ENCODE measurements at places on chromosomes 3 and 15.
A peak's percentile ranks its signal among the peaks of the same experiment; 100 is the strongest.

DNA sequence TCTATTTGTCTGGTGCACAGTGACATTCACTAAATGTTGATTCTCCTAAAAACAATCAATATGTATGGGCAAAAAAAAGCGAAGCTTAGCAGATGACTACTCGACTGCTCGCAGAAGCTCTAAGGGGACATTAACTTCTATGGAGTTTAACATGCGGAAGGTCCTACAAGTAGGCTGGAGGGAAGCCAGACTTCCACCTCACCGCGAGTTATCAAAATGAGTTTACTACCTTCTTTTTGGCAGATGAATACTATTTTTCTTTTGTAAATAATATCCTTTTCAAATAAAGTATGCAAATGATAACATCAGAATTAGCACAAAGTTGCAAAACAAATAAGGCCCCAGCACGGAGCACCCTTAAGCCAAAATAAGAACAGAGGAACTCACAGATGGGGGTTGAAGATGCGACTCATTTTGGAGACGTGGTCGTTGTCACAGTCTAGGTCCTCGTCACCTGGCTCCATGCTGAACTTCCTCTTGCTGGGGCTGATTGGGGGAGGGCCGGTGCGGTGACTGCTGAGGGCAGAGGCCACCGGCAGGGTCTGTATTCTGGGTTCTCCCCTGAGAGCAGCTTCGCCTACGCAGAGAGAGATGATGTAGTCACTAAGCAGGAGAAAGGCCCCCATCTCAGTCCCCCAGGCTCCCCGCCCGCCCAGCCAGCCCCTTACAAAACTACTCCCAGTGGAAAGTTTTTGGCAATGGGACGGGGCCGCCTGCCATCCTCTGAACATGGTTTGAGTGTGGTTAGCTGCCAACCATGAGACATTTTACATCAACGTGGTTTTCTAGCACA lies 42.1 kb downstream of the VGLL4 start:
- no peak for DNase-seq

GRCh38 chr3:112873632-112874031 lies 27.0 kb upstream of the CD200R1L start:
- no peak for DNase-seq

DNA sequence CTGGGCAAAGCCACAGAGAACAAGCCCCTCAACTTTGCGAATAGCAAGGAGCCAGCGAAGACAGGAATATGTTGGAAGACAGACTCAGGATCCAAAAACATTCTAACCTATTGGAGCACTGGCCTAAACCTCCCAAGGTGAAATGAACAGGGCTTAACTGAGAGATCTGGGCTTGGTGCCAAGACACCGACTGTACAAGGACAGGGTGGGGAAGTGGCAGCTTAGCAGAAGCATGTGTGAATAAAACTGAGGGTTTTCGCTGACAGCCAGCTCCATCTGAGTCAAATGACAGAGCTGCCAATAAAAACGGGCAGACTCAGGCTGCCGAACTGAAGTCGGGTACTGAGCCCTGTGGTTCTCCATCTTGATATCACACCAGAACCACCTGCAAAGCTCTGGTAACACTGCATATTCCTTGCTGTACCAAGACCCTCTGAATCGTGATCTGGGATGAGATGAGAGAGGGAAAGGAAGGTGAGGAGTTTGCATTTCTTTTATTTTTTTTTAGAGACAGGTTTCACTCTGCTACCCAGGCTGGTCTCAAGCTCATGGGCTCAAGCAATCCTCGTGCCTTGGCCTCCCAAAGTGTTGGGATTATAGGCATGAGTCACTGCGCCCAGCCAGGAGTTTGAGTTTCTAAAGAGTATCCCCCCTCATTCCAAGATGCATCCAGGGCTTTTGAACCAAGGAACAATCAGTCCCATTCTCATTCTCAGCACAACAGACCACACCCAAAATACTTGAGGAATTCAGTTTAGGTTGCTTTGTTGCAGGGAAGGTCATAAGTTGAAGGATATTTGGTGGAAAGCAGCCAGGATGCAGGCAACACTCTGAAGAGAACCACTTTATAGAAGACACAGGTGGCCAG lies 6.0 kb upstream of the PLCB2 start:
- no peak for DNase-seq

DNA sequence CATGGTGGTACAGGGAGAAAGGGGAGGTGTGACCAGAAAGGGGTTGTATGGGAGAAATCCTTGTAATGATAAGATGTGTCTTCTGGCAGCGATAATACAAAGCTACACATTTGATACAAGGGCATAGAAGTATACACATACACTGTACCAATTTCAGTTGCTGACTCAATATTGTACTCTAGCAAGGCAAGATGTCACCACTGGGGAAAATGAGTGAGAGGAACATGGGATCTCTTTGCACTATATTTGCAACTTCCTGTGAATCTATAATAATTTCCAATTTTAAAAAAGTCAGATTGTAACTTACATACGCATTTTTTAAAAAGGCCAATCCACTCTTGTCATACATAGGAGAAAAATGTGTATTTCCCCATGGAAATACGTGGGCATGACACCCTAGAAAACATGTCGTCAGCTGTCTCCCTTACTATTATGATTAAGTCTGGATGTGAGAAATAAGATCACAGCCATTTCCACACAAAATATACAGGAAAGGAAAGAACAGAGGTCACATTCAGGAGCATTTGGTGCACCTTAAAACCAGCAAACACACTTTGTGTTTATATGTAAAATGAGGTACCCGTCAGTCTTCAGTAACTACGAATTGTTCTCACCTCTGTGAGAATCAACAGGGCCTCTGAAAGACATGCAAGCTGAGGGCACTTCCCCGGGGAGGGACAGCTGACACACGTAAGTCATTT lies 22.9 kb downstream of the PRR23E start:
- DNase-seq: no peak

DNA sequence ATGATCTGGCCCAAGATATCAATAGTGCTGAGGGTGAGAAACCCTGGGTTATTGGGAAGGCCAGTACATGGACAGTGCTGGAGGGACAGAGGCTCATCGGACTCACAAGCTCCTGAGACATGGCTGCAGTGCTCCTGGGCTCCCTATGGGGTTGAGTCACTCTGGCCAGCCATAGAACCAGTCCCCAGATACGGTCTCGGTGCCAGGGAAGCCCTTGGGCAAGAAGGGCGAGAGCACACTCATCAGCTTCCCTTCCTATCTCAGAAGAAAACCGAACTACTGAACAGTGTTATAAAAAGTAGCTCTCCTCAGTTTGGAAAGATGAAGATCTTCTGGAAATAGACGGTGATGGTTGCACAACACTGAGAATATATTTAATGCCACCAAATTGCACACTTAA lies 34.4 kb downstream of the POC1A start:
- no peak for DNase-seq

- DNase-seq: no peak
Measured at GRCh38 chr3:73827725-73828211, 203.0 kb upstream of the PDZRN3 start.

- peak; percentile 10 for DNase-seq
Measured at GRCh38 chr15:80615783-80616391, 79.2 kb upstream of the ABHD17C start.

GRCh38 chr3:54965746-54966145 lies 37.9 kb upstream of the LRTM1 start:
- DNase-seq: no peak

DNA sequence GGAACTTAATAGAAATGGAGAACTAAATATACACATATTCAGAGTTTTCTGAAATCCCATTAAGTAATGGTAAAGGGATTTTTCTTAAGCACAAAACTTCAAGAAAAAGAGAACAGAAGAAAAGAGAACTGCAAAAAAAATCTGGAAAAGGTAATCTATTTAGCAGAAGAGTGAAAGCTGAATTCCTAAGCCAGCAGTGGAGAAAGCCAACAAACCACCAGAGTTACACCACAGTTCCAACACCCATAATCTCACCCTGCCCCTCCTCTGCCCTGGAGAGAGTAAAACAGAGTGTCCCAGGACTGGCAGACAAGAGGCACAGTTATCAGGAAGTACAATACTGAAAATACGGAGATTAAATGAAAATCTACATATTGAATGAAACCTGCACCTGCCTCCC lies 29.4 kb downstream of the TP53BP1 start:
- no peak for DNase-seq

- no peak for DNase-seq
Measured at GRCh38 chr3:114226313-114226712, 11.1 kb downstream of the ZNF80 start.

DNA sequence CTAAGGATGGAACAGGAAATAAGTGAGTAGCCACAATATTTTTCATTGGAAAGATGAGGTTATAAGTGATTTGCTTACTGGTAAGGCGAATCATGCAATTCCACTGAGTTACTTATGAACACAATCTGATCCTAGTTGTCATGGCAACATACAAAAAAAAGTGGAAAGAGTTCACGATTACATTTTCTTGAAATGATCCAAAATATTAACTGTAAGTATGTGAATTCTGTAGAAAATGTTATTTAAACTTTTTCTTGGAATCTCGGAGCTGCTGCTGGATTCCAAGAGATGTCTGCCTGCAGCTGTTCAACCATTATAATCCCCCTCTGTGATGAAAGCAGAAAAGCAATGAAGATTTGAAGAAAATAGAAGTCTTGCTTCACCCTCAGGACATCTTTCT lies 120.5 kb downstream of the KBTBD8 start:
- no peak for DNase-seq

- DNase-seq: no peak
Measured at GRCh38 chr3:194496217-194496919, 9.6 kb upstream of the ATP13A3 start.

GRCh38 chr3:148366743-148367410 lies 330.8 kb upstream of the AGTR1 start:
- no peak for DNase-seq

DNA sequence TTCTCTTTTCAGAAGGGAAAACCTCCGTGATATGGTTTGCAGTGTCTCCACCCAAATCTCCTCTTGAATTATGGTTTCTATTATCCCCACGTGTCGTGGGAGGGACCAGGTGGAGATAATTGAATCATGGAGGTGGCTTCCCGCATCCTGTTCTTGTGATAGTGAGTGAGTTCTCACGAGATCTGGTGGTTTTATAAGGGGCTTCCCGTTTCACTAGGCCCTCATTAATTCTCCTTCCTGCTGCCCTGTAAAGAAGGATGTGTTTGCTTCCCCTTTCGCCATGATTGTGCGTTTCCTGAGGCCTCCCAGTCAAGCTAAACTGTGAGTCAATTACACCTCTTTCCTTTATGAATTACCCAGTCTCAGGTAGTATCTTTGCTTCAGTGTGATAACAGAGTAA lies 692.7 kb upstream of the GRM7 start:
- DNase-seq: no peak

DNA sequence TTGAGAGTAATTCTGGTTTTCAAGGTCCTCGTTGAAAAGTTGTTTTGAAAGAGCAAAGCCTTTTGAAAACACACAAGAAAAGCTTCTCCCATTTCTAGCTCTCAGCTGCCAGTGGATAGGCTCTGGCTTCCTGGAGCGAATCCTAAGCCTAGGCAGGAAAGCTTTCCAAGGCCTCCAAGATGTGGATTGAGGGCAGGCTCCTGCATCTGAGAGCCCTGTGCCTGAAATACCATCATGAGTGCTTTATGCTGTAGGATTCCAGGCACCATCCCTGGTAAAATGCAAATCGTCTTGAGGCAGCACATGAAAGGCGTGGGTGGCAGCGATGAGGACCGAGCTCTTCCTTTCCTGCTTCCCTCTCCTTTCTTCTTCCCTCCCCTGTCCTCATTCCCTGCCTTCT lies 60.7 kb upstream of the CORO2B start:
- DNase-seq: no peak

GRCh38 chr15:69609176-69609575 lies 156.6 kb downstream of the RPLP1 start:
- no peak for DNase-seq

GRCh38 chr3:64055076-64055475 lies 31.8 kb upstream of the PSMD6 start:
- no peak for DNase-seq

DNA sequence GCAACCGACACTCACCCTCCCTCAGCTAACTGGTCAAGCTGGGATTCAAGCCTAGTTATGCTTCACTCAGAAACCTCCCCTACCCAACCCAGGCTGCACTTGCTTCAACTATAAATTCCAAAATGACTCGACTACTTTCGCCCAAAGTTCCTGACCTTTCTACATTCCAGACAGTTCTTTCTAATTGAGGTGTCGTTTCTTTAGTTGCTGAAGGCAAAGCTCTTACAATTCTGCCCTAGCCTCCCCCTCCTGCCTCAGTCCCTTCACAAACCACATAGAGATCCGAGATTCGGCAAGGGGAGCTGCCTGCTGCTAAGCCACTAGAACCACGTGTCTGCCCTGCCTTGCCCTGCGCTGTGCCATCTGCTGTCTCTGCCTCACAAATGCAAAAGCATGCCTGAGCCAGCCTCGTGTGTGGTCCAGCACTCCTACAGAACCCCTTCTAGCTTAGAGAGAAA lies 74.7 kb upstream of the SH3GL3 start:
- DNase-seq: no peak

- DNase-seq: no peak
Measured at GRCh38 chr3:143298380-143298779, 178.8 kb downstream of the CHST2 start.

GRCh38 chr3:128133273-128133883 lies 9.8 kb upstream of the RUVBL1 start:
- no peak for DNase-seq

DNA sequence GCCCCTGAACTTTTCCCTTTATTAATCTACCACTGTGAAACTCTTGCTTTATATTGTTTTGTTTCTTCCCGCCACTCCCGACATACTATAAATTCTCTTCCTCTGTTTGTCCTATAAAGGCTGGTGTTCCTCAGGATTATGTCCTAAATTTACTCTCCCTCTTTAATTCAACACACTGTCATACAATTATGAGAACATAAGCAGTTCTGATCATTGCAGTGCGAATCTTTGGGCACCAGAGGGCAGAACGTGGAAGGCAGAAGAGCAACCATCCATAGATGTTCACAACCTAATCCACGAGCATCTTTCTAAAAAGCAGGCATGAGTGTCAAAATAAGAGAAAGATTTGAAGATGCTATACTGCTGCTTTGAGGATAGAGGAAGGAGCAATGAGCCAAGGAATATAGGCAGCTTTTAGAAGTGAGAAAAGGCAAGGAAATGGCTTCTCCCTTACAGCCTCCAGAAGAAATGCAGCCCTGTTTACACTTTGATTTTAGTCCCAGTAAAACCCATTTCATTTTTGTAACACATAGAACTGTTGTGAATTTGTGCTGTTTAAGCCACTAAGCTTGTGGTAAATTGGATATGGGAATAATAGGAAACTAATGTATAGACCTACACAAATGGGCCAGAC lies 179.4 kb downstream of the GBE1 start:
- DNase-seq: no peak

- no peak for DNase-seq
Measured at GRCh38 chr3:143232981-143233380, 113.4 kb downstream of the CHST2 start.

GRCh38 chr15:99100245-99101173 lies 4.4 kb upstream of the SYNM start:
- DNase-seq: no peak

Data from epithelial cell of proximal tubule (primary cell).